ENCODE measurements at places on chromosomes 4 and X.
A peak's percentile ranks its signal among the peaks of the same experiment; 100 is the strongest.

- no peak for DNase-seq
These were observed 69.3 kb downstream of the YIPF6 start for GRCh38 chrX:68568136-68568535.

- DNase-seq = no peak
These were observed 393.6 kb downstream of the IL15 start for GRCh38 chr4:142030010-142030409.

DNA sequence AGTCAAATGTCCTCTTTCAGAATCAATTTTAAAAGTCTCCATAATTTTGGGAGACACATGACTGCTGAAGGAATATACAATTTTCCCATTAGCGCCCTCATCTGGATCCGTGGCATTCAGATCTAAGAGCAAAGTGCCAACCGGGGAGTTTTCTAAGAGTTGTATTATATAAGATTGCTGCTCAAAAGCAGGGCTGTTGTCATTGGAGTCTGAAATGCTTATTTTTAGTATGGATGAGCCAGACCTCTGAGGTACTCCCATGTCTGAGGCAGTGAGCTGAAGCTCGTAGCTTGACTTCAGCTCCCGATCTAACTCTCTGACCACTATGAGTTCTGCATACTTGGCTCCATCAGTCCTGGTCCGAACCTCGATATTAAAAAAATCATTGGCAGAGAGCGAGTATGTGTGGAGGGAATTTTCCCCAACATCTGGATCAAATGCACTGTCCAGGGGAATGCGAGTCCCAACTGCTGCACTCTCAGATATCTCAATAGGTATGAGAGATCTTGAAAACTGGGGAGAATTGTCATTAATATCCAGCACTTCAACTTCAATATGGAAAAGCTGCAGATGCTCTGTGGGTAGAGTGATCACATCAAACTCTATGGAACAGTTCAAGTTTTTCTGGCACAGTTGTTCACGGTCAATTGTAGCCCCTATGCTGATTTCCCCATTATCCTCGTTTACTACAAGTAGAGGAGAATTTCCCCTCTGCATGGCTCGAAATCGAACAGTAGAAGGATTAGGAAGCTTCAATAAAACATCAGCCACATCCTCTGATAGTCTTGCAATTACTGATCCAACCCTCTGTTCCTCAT is 917 bp downstream of the PCDH18 start:
- DNase-seq = no peak

- DNase-seq = no peak
These were observed 282.4 kb downstream of the ANK2 start for GRCh38 chr4:113331811-113332210.

DNA sequence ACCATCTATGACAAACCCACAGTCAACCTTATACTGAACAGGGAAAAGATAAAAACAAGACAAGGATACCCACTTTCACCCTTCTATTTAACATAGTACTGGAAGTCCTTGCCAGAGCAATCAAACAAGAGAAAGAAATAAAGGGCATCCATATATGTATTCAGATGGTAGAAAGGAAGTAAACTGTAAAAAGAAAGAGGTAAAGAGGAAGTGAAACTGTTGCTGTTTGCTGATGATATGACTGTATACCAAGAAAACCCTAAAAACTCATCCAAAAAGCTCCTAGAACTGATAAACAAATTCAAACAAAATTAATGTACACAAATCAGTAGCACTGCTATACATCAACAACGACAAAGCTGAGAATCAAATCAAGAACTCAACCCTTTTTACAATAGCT is 538.7 kb upstream of the PABPC4L start:
- DNase-seq = peak; percentile 3

DNA sequence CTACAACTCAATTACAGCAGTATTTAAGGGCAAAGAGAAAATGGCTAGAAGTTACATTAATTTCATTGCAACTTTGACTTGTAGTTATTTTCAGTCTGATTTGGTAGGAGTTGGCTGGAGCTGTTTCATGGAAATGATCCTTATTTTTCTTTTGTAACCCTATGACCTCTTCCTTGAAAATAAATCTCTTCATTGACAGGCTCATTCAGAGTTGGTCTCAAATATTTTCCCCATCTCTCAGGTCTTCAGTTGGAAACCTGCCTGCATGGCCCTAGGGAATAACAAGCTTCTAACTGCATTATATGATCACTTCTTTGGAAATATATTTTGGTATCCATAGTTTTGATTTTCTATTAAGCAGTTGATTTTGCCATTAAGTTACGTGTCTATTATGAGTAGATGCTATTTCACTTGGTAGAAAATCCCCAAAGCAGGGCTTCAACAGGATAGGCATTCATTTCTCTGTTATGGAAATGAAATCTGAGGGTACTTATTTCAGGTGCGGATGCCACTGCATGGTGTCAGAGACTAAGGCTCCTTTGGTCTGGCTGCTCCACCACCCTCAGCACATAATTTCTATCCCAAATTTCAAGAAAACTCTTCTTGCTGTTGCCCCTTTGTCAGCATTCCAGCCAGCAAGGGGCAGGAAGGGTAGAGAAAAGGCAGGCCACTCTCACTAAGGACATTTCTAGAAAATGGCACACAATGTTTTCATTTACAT is 502.5 kb downstream of the SPRY1 start:
- no peak for DNase-seq

DNA sequence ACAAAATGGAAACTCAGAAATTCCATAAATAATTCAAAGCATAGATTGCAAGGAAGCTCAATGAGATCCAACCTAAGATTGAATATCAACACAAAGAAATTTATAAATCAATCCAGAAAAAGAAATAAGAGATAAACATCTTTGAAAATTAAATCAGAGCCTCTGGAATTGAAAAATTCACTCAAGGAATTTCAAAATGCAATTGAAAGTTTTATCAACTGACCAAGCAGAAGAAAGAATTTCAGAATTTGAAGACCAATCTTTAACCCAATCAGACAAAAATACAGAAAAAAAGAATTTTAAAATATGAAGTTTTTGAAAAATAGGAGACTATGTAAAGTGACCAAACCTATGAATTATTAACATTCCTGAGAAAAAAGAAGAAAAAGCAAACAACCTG is 134.1 kb downstream of the GASK1B start:
- DNase-seq = no peak

DNA sequence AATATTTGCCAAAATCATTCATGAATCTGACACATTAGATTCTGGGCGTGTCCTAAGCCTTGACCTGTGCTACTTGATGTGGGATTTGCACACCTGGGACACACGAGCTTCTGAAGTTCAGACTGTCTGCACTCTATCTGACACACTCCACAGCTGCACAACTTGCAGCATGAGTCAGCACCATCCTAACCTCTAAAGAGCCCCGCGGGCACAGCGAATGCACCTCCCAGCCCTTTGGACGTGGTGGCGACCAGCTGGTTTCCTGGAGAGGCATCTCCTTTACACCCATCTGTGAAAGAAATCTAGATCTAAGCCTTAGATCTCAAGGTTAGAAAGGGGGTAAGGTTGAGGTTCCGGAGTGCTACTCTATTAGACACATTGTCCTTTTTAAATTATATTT is 69.2 kb downstream of the SORBS2 start:
- no peak for DNase-seq

GRCh38 chrX:40145923-40146261 is 48.1 kb upstream of the BCOR start:
- peak; percentile 38 for DNase-seq

DNA sequence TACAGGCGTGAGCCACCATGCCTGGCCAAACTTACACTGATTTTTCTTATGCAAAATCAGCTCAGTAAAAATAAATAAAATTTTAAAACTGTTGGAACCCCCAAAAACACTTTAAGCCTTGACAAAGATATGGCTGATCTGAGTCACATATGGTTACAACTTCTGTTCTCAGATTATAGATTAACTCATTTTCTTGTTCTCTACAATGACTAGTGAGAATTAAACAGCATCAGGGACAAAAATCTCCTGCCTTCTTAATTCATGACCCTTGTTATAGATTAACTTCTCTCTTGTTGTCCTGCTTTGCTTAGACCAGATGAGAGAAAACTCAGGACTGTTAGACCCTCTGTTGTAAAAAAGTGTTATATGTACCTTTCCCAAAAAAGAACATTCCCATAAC is 24.2 kb upstream of the EXOC1L start:
- DNase-seq = no peak

DNA sequence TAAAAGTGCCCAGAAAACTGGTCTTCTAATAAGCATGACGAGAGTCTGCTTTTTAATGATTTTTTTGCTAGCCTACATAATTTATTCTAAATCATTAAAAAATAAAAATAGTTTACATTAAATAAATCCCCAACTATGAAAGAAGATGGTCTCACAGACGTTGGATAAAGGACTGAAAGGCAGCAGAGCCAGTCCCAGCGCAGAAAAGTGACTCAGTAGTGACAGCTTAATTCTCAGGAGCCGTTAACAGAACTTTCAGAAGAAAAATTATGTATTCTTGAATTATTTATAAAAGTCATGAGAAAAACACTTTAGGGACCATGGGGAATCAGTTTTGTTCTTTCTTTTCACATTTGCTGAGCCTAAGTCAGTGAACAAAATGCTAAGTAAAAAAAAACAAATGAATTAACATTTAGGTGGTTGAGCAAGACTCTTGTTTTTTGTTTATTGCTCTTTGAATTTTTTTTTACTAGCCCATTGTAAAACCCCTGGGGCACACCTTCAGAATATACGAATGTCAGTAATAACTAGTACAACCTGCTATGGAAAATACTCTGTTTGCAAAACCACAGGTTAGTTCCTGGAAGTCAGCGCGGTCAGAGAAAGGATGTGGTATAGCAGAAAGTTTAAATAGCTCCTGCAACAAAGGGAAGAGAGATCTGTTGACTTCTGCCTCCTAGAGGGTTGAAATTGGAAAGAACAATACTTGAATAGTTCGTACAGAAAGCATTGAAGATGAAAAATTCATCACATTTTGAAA is 50.4 kb upstream of the CCDC160 start:
- peak; percentile 66 for DNase-seq

- no peak for DNase-seq
These were observed 12.5 kb downstream of the ABLIM2 start for GRCh38 chr4:8146157-8146556.

DNA sequence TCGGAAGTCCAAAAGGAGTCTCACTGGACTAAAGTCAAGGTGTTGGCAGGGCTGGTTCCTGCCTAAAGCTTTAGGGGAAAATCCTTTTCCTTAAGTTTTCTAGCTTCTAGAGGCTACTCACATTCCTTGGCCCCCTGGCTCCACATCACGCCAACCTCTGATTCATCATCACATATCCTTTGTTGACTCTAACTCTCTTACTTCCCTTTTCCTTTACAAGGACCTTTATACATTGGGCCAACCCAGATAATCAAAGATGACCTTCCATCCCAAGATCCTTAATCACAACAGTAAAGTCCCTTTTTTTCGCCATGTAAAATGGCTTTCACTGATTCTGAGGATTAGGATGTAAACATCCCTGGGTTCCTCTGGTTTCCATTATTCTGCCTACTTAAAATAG is 146.4 kb upstream of the DCAF8L1 start:
- DNase-seq = no peak

- no peak for DNase-seq
These were observed 90.2 kb downstream of the TET2 start for GRCh38 chr4:105236916-105237311.

- DNase-seq = no peak
These were observed 20.1 kb downstream of the HTT-AS start for GRCh38 chr4:3054169-3054759.

GRCh38 chr4:165222651-165222994 is 15.3 kb downstream of the KLHL2 start:
- peak; percentile 56 for DNase-seq

DNA sequence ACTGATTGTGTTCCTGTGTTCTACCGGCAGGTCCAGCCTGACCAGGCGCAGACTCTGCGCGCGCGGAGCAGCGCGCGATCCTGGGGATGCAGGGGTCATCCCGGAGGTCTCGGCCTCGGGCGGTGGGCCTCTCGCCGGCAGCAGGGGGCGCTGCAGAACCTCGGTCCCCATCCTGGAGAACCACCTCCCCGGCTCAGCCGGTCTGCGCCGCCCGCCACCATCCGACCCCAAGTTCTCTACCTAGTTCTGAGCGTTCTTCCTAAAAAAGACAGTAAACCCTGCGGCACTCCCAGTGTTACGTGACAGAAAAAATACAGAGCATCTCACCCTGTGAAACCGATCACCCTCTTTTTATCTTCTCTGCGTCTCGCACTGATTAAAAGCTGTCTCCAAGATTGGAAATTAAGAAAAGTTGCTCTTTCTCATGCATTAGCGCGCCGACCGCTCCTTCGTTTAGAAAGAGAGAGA is 1.6 kb downstream of the TRPC3 start:
- DNase-seq = peak; percentile 75

- DNase-seq = no peak
These were observed 134.1 kb downstream of the GABRG1 start for GRCh38 chr4:45989775-45990174.

DNA sequence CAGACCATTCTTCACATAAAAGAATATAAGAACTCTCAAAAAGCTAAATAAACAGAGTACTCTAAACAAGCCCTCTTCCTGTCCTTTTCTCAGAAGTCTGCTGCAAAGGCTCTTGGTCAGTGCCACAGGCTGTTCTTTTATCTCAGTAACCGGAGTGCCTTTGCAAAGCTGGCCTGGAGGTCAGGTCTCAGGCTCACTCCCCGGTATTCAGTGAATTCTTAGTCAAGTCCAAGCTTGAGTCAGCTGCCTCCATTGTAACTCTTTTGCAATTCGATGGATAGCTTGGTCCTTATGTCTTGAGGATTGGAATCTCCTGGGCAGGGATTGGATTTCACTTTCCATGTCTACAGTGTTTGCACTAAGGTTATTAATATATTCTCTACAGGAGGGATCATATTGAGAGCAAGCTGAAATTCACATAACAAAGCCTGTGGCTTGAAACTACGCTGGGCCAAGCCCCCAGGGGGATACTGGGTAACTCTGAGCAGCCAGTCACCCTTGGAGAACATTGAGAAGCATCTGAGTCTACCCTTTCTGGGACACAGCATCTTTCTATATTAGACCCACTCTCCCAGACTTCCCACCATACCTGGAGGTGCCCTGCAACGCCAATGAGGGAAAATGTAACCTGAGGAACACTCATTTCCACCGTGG is 10.0 kb upstream of the HS6ST2 start:
- no peak for DNase-seq

Measured in KBM-7 (cell line).